ENCODE measurements at places on chromosomes 13 and 19.
A peak's percentile ranks its signal among the peaks of the same experiment; 100 is the strongest.

DNA sequence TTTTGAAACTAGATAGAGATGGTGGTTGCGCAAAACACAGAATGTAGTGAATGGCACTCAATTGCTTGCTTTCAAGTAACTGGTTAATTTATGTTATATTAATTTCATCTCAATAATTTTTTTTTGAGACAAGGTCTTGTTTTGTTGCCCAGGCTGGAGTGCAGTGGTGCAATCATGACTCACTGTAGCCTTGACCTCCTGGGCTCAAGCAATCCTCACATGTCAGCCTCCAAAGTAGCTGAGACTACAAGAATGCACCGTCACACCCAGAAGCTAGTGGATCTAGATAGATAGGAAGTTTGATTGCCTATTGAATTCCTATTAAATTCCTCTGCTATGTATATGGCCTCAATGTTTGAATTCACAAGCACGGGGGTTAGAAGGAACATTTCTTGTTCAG, 26.4 kb upstream of the ADGRE2 start:
- no peak for DNase-seq

GRCh38 chr13:100652510-100652909, 22.1 kb downstream of the TMTC4 start:
- DNase-seq = no peak

DNA sequence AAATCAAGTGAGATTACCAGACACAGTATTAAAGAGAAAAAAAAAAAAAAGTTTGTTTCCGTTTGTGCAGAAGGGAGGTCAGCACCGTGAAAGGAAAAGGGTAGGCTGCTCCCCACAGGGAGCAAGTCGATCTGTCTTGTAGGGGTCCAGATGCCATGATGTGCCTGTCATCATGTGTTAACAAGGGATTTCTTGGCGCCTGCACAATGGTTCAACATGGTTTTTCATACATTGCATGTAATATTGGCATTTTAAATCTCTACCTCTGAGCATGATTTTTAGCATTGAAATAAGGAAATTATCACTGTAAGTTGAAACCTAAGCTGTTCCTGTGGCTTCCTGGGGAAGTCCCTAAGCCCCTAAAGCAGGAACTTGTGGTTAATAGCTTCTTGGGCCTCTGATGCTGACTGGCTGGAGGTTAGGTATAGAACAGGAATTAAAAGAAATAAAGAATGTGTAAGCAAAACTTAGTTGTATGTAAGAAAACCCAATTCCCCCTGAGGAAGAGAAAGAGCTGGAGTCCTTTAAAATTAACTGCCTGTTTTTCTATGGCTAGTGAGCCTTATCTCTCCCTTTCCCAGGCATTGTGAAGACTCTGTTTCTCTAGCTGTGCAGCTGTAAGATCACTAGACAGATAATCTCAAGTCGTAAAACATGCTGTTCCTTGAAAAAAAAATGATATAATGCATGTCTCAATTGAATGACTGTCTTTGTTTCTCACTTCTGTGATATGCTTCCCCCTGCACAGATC, 7.4 kb upstream of the FCGBP start:
- no peak for DNase-seq

DNA sequence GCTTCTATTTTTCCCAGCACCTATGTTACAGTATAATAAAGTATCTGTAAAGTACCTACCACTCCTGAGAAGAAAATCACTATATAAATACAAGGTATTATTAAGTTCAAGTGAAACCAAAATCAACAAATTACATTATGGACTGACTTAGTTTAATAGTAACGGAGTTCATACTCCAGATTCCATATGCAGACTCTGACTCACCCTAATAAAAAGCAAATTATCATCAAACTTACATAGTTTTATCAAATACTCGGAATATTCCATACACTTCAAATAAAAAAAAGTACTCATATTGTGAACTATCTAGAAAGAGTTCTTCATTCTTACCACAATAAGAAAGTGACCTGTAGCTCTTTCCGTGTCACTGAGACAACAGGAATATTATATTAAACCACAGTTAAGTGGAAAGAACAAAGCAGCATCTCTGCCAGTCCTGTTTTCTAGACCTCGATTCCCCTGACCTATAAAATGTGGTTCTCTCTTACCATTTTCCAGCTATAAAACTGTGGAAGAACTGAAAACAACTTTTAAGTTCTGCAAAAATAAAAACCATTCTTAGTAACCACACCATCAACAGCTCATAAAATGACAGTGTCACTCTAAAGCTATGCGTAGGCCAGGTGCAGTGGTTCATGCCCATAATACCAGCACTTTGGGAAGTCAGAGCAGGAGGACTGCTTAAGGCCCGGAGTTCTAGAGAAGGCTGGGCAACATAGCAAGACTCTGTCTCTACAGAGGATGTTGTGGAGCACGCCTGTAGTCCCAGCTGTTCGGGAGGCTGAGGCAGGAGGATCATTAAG, 42.6 kb downstream of the USP12 start:
- no peak for DNase-seq

GRCh38 chr19:47049307-47049700, 880 bp upstream of the TMEM160 start:
- peak; percentile 29 for DNase-seq

GRCh38 chr13:94712812-94713560, 641 bp upstream of the SOX21 start:
- peak; percentile 17 for DNase-seq

- DNase-seq = no peak
These were observed 2.4 kb downstream of the DHX34 start for GRCh38 chr19:47351548-47351947.

DNA sequence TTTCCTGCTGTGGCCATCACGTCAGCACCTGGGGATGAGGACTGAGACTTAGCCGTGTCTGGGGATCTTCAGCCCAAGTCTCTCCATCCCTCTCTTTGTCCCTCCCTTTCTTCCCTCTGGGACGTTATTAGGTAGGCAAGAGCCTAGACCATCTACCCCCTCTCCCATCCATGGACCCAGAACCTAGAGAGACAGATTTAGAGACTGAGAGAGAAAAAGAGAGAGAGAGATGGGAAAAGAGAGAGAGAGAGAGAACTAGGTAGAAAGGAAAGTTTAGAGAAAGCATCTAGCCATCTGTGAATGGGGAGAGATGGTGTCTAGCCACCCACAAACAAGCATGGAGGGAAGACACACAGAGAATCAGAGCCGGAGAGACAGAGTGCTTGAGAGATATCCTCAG, 473 bp downstream of the KLK4 start:
- DNase-seq = no peak

GRCh38 chr13:35984776-35985453, 146.3 kb downstream of the DCLK1 start:
- DNase-seq = no peak

GRCh38 chr19:45901912-45902650, at the start of gene MYPOP:
MYPOP (minus strand) TSS chr19:45902613; CDS start chr19:45901773, 840 bp downstream.
- DNase-seq = peak; percentile 21

DNA sequence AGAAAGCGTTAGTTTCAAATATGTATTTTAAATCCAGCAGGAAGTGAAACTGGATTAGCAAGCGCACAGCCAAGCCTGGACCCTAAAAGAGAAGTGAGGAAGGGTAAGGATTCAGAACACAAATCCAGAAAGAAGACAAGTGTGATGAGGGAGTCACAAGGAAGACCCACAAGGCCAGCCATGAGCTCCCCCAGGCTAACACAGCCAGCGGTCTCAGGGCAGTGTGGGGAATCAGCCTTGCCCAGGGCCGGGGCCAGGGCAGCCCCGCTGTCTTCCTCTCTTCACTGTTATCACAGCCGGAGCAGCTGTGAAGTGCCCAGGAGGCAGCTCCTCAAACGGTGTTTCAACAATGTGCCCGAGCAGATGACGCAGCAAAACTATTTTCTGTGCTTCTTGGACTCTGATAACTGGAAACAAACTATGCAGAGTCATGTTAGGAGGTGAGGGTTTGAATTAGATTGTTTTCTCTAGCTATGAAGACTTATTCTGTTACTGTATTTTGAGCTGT, 12.2 kb upstream of the CDC16 start:
- peak; percentile 85 for DNase-seq

Measured in thyroid gland (tissue), 4 donors.